Activated CD8-positive, alpha-beta memory T cell treated with anti-CD3 and anti-CD28 coated beads for 4 hours (primary cell): ENCODE measurements at places on chromosomes 1 and 21.

DNA sequence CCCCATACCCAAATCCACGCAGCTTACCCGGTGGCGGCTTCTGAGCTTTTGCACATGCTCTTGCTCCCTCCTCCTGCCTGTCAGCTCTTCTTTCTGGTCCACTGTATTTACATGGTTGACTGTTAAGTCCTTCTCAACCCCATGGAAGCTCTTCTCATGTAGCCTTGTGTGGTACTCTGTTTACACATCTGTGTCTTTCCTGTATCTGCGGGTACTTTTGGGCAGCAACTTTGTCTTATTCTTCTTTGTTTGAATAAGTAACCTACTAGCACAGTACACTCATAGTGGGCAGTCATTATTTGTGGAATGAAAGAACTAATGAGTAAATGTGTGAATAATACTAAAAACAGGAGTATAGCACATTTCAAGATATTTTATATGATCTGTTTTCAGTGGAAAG is 88.5 kb upstream of the GPR88 start:
- no peak for DNase-seq

DNA sequence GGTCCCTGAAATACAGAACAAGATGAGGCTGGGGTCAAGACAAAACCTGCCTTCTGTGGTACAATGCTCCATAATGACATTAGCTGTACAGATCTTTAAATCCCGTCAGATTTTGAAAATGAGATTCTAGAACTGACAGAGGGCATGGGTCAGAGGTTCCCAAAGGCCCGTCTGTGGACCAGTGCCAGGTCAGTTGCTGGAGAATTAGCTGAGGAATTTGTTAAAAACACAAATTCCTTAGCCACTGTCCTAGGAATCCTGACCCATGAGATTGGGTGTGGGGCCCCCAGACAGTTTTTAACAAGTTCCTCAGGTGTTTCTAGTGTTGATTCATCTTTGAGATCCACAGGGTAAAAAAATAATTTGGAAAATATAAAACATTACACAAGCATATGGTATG is 97.0 kb downstream of the SIPA1L2 start:
- DNase-seq = no peak

DNA sequence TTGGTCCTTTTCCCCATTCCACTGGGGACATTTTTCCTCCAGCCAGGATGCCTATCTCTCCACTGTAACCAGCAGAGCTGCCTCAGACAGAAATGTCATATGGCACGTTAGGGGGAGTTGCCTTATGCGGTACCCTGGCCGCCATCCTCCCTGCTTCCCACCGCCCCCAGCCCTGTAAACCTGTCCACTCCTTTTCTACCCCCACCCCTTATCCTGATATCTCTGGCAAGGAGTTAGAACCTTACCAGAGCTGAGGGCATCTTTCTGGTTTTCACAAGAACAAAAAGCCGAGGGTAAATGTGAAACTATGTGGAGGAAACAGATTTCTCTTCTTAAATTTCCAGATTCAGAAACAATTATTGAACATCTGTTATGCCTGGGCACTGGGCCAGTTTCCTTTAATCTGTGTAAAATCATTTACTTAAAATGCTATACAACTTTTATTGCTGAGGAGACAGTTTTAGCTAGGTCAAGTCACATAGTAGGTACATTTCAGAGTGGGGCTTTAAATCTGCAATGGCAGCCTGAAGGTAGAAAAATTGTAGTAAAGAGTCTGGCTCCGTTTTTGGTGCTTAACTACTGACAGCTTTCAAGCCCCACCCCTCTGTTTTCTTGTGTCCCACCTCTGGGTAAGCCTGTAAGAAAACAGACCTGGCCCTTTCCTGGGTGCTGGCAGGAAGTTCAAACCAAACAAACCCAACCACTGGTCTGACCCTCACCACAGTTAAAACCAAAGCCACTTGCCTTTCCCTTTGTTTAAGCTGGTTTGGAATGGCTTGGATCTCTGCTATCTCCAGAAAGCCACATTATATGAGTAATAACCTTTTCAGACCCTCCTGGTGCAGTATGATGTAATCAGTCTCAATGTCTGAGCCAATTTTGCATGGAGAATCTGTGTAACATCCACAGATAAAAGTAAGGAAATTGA is 319.0 kb downstream of the HHAT start:
- DNase-seq = no peak

GRCh38 chr1:184840596-184840995 is 85.9 kb upstream of the EDEM3 start:
- DNase-seq = no peak

GRCh38 chr21:37232274-37233018 is 34.7 kb downstream of the VPS26C start:
- no peak for DNase-seq

DNA sequence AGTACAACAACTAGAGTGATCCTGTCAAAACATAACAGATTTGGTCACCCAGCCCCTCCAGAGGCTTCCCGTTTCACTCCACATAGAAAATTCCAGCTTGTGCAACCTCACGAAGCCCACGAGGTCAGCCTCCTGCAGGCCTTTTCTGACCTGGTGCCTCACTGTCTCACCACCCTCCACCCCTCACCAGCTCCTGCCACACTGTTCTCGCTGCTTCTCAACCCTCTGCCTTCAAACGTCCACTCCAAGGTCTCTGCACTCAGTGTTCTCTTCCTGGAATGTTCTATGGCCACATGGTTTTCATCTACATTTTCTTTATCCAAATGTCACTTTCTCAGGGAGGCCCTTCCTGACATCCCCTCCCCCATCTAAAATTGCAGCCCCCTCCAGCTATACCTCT is 178.9 kb downstream of the DHRS3 start:
- DNase-seq = no peak

DNA sequence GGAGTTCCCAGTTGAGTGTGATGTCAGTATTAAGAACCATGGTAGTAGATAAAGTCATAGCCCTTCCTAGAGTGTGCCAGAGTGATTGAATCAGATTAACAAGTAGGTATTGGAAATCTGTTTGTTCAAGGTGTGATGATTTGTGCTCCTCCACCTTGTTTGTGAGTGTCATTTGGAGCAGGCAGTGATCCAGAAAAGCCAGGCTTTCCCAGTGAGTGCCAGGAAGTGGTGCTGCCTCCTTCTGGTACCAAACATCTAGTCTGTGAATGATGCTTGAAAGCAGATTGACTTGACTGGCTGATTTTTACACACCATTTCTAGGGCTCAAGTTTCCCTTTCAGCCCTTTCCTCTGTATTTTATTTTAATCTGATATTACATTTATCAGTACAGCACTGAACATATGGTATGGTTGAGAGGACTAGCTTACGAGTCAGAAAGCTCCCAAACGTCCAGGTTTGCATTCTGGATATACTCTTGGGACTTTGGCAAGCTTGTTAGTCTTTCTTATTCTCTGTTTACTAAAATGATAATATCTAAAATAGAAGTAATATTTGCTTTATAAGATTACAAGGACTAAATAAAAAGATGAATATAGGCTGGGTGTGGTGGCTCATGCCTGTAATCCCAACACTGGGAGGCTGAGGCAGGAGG is 100.7 kb downstream of the PATJ start:
- no peak for DNase-seq

DNA sequence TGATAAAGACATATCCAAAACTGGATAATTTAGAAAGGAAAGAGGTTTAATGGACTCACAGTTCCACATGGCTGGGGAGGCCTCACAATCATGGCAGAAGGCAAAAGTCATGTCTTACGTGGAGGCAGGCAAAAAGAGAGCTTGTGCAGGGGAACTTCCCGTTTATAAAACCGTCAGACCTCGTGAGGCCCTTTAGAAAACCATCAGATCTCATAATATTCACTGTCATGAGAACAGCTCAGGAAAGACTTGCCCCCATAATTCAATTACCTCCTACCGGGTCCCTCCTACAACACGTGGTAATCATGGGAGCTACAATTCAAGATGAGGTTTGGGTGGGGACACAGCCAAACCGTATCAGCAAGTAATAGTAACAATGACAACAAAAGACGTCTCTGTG is 88.2 kb upstream of the SLC25A33 start:
- no peak for DNase-seq

GRCh38 chr1:37038227-37039093 is 4.1 kb upstream of the GRIK3 start:
- no peak for DNase-seq
